ENCODE measurements at places on chromosomes 16 and 17.

- no peak for DNase-seq
These were observed 40.7 kb upstream of the SLC6A2 start for GRCh38 chr16:55615071-55615470.

- DNase-seq = peak; percentile 60
These were observed 16.0 kb upstream of the LHX1 start for GRCh38 chr17:36921095-36921851.

GRCh38 chr17:14144508-14144907 is 75.2 kb downstream of the COX10 start:
- peak; percentile 16 for DNase-seq

DNA sequence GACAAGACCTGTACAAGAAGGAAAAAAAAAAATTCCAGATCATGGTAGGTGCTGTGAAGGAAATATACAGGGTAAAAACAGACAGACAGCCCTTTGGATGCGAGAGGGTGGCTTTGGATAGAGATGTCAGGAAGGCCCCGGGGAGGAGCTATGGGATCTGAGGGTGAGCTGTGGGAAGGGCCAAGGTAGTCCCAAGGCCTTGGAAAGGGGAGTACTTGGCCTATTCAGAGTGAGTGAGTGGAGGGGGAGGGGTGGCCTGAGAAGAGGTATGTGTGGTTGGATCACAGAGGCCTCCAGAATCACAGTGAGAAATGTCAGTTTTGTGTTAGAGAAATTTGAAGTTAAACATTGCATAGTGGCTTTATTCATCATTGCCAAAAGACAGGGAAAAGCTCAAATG is 31.2 kb upstream of the AKTIP start:
- DNase-seq = no peak

GRCh38 chr17:1752425-1753262 is 9.2 kb upstream of the SERPINF1 start:
- no peak for DNase-seq

DNA sequence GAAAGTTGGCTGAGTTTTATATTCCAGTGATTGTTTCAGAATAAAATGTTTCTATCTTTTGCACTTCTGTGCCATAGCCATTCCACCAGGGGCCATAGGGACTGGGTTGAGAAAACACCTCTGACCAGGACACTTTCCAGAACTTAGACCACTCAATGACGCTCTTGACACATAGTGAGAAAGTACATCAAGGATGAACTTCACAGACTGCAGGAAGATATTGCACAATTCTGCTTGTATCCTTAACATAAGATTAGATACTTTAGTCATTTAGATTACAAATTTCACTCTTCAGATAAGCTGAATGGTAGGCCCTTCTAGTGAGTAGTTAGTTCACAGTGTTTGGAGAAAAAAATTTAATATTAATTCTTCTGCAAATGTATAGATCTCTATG is 13.0 kb upstream of the MPHOSPH6 start:
- no peak for DNase-seq

DNA sequence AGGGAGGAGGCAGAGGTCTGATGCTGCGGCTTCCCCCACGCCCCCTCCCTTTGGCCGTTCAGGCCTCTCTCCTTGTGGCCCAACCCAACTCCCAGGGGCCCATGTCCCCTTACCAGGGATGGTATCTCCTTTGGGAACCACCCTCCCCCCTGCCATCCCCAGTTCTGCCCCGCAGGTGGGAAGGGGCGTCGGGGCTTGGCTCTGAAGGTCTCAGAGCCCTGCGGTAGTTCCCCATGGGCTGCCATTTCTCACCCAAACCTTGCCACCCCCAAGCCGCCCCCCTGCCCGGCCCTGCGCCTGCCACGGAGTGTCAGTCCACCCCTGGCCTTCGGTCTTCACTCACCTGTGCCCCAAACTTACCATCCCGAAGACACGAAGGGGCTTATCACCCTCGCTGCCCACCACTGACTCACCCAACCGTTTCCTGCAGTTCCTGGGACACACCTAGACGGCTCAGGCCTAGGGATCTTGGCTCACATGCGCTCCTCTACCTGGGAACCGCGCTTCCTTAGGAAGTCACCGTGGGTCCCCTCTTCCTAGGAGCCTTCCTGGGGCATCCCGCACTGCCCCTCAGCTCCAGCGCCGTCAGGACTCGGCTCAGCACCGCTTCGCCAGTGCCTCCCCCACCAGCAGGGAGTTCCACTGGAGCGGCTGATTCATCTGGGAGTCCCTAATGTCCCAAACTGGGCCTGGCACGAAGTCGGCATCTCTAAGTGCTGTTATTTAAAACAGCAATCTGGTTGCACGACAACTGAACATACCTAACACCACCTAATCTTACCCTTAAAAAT is 1.1 kb upstream of the DOC2A start:
- DNase-seq = no peak

Data from fibroblast of skin of right biceps (primary cell).